ENCODE measurements at places on chromosomes 6 and 20.

DNA sequence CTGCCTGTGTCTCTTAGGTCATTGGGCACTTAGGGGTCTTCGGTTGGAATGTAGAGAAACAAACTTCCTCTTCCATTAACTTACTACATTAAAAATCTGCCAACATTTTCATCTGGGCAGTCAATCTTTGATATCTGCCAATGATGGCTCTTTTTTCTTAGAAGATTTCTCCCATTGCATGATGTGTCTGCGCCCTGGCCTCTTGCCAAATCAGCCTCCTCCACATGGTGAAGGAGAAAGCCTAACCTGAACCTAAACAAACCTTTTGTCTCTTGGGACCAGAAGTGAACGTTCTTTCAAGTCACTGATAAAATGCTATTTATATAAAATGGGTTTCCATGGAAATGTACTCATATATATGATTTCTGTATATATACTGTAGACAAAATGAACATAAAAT lies 998.9 kb upstream of the GJE1 start:
- DNase-seq: no peak

DNA sequence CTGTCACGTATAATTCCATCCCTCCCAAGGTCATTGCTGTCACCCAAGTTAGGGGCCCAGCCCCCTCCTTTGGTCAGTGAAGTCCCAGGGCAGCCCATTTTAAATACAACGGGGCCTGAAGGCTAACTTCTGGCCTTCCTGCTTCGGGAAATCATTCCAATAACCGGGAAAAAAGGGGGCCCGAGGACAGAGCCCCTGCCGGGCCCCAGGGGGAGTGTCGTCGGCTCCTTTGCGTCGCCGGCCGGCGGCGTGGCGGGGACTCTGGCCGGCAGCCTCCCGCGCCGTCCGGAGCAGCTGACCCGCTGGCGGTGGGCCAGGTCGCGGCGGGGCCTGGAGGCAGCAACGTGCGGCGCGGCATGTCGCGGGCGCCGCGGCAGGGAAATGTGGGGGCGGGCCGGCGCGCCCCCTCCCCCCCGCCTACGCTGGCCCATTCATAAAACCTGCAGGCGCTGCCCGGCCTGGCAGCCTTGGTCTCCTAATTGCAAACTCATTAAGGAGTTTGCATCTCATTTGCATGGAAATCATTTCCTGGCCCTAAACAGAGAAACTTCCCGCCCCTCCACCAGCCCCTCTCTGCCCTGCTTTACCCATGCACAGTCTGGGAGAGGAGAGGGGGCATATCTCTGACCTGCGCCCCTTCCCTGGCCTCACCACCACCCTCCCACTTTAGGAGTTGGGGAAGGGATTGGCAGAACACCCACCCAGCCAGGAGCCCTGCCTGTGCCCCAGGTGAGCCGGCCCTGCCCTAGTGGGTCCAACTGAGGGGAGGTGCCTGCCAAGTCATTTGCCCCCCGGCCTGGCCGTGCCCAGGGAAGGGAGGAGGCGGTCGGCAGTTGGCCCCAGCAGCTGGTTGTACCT lies 50.7 kb downstream of the MRPL14 start:
- DNase-seq: no peak

- no peak for DNase-seq
Observed at GRCh38 chr6:168157272-168158212, 78.5 kb upstream of the FRMD1 start.

GRCh38 chr6:74063391-74063790 lies 367.4 kb downstream of the CD109 start:
- DNase-seq: no peak

DNA sequence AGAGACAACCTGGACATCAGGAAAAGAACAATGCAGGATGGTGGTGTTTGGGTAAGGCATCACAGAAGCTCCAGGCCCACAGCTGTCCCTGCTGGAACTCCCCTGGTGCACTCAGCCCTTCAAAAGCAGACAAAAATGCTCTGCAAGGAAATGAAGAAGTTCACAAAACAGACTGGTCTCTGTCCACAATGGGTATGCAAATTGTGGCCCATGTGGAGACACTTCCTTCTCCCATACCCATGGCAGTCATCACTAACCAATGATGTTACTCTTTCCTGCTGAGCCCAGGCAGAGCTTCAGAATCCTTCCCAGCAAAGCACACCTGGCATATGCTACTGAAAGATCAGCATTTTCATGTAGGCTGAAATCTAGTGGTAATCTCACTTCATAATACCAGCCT lies 42.6 kb upstream of the PXDC1 start:
- no peak for DNase-seq

DNA sequence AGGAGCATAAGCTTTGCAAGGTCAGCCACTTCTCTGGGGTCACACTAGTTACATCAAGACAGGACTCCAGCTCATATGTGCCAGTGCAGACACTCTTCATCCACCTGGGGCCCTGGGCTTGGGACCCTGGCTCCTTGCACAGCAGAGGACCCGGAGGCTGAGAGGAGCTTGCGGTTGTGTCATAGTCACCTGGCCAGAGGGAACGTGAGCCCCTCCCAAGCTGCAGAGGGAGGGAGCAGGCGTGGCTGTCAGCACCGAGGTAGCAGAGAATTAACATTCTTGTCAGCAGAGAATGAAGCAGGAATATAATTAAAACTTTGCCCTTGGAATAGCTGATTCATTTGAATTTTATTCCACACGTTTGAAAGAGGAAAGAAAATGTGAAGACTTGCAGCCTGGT lies 36.8 kb downstream of the BCAS4 start:
- no peak for DNase-seq

DNA sequence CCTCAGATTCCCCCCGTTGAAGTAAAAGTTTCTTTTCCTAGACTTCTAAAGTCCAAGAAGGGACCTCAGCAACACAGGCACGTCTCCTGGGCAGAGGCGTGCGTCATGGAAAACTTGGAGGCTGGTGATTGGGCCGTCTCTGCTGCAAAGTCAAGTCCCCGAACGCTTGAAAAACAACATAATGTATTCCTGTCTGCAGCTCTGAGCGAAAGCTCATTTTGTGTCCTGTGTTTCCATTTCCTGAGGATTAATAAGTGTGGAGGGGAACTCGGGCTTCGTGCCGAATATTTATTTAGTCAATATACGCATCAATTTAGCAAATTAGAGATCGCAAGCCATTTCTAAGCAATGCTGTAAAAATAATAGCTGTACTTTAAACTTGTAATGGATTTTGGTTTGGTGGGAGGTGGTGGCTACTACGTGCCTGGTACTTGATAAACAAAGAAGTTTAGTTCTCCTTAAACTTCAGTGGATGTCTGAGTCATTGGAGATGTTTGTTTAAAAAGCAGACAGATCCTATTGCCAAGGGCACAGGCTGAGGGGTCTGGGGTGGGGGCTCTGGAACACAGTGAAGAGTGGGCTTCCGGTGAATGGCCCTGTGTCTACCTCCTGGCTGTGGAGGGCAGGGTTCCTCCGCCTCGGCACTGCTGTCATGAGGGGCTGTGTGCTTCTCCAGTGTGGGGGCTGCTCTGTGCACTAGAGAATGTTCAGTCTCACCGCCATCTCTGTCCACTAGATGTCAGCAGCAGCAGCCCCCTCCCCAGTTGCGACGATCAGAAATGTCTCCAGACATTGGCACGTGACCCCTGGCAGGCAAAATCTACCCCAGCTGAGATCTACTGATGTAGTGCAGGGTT lies 21.8 kb downstream of the PCK1 start:
- no peak for DNase-seq

DNA sequence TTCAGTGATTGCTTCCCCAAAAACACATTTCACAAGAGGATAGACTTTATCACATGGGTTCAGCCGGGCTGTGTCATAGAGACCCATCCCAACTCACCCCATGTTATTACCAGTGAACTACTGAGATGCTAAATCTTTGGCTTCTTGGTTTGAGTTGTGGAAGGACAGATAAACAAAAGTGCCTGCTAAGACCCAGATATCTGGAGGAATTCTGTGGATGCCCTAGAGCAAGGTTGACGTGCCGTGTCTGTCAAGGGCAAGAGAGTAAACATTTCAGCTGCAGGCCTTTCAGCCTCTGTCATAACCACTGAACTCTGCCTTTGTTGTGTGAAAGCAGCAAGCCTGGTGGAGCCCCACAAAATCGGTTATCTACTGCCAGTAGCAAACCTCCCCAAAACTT lies 11.2 kb upstream of the THBD start:
- no peak for DNase-seq

DNA sequence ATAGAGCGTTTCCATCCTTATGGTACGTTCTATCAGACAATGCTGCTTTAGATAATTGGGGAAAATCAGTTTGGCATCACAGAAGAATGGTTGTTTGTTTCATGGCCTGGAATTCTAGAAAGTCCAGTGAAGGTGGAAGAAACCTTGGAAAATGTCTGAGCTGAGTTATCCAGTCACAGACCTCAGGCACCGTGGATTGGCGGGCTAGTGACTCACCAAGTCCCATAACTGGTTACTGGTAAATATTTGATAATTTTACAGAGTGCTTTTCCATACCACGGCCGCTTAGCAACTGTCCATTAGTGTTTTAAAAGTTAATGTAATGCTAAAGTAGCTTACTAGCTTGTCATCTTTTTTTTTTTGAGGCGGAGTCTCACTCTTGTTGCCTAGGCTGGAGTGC lies 99.4 kb downstream of the SLC35B3 start:
- no peak for DNase-seq

DNA sequence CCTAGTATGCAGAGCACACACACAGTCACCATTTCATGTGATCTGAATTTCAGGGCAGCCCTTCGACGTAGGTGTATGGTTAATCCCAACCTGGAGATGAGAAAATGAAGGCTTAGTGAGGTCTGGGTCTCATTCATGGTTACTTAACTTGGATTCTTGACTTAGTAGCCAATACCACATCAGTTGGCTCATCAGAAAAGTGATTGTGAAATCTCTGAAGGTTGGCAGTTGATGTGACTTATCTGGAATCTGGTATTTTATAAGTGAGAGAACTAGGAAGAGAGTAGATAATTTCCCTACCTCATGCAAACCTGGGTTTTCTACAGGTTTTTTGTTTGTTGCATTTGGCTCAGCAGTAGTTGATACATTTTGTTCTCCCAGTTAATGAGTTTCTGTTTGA lies 123.7 kb downstream of the CCDC170 start:
- no peak for DNase-seq

- DNase-seq: peak; percentile 63
Observed at GRCh38 chr6:11727998-11728961, 50.3 kb downstream of the ADTRP start.

DNA sequence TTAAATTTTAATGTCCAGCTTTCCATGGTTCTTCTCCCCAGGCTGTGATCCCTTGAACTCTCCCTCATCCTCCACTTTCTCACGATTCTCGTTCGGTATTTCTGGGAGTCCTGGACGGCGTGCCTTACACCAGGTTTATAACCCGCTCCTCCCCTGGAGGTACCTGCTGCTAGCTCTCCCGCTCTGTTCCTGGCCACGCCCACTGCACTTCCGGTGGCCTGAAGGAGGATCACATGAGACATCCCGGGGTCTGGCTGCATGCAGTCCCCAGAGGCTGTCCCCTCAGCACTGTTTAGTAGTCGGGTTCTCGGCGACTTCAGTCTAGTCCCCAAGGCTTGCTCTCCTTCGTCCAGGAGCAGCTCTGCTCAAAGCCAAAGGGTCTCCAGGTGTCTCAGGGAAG lies 28.4 kb upstream of the GCLC start:
- DNase-seq: no peak

DNA sequence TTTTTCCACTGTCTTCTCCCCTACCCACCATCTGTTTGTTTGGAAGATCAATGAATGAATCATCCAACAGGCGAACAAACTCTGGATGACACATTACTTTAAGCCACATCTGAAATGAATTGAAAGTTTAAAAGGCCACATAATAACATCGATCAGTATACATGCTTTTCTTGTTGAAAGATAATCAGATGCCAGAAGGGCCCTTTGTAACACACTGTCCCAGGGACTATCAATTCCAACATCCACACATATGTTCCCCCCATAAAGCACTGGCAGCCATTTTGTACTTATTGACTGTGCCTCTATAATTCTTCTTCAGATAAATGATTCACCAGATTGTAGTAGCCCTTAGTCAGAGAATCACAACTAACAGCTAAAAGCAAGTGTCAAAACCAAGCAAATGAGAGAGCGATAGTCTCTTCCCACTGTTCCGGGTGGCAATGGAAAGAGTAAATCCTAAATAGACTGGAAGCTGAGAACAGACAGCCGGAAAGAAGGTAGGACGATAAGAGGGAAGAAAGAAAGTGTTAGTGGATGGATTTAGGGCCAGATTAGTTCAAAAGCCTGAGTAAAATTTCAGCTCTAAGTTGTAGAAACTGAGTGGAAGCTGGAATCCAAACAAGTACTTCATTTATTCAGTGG lies 184.9 kb upstream of the TENT5A start:
- no peak for DNase-seq

DNA sequence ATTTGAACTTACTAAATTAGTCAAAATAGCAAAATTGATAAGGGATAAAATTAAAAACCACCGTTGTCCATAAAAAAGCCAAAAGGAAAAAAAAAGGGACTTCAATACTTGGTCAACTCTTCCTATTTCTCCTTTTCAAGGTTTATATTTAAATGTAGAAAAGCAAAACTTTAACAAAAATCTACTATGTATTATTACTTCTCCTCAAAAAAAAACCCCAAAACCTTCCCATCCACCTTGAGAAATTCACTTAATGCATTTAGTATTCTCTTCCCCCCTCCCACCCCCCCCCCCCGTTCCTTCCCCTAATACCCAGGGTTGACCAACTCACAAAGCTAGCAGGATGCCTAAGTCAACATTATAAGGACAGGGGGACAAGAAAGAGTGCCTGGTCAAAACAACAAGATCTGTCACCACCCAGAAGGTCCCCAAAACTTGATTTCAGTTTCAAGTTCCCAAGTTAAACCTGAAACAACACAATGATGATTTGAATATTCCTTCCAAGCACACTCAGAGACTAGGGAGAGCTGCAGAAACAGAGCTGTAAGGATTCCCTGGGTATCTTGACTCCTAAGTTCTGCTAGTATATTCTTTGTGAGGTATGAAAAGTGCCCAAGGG lies 14.6 kb downstream of the GMDS start:
- DNase-seq: no peak

GRCh38 chr6:39419607-39420006 lies 97.1 kb upstream of the KCNK16 start:
- no peak for DNase-seq

DNA sequence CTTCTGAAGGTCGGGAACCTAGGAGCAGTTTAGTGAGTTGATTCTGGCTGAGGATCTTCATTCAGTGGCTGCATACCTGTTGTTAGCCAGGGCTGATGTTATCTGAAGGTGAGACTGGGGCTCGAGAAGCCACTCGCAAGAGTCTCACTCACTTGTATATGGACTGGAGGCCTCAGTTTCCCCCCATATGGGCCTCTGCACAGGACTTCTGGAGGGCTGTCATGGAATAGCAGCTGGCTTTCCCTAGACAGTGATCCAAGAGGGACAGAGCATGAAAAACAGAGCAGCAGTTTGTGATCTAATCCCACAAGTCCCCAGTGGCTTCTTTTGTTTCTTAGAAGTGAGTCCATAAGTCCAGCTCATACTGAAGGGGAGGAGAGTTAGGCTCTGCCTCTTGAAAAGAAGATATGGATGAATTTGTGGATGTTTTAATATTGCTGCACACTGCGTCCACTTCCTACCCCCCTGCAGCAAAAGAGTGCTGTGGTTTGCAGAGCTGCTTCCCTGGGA lies 623.4 kb downstream of the CDH26 start:
- DNase-seq: no peak

GRCh38 chr6:118902726-118903125 lies 8.8 kb downstream of the ASF1A start:
- DNase-seq: no peak

Measured in CD4-positive, alpha-beta T cell treated with Interleukin-17A for 4 hours (primary cell).